ENCODE measurements at places on chromosomes 12 and 14. TPM values are rescaled to one million over a fixed set of nuclear protein-coding genes. Genes with fewer than 3 reads are reported as not detected.

Gene NPFF
- total RNA-seq: not detected

Gene MANSC4
- total RNA-seq: not detected

Gene MEG3
- total RNA-seq: not detected

Gene FGF6
- not detected for total RNA-seq

Gene PTPRQ
- not detected for total RNA-seq

Gene ANO4
- total RNA-seq: not detected

Gene RNF10
- 200 TPM for total RNA-seq

Gene PLXNC1
- total RNA-seq: 7.2 TPM

Gene RPS26
- 43.9 TPM for total RNA-seq

Gene TMEM229B
- 0.71 TPM for total RNA-seq

DNA sequence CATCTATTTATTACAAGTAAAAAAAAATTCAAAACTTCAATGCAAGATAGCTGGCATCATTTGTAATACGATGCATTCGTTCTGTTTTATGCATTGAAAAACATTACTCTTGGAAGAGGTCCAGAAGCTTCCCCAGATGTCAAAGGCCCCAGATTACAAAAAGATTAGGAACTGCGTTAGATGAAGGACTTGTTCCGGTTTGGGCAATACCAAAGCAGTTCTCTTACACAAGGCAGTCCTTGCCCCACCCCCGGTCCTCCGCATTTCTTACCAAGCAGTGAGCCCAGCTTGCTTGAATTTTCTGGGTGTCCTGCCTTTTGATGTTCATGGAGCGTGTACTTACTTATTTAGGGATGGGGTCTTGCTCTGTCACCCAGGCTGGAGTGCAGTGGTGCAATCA lies 4.8 kb upstream of the HVCN1 start:
- no peak overlapping the region for H3K27ac ChIP-seq
- no peak for DNase-seq
- H3K36me3 ChIP-seq: no peaks in the 10 kb centered on the region

DNA sequence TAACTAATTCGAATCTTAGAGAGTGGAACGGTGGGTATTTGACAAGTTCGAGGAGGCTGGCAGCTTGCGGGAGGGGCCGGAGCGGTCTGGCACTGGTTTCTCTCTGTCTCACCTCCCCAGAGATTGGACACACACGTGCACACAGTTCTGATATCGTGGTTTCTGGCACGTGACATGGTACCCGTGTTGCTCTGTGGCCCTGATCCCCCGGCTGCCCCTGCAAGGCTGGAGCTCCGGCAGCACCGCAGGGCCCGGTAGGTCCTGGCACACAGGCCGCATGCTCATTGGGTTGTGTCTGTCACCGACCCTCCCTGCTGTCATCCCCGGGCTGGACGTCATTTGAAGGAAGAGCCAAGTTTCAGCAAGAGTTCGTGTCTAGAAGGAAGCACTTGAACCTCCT lies 82.7 kb downstream of the PPP2R5C start:
- H3K27me3 ChIP-seq: no peaks in the 10 kb centered on the region
- DNase-seq: no peak
- peaks cover 50% of the 10 kb centered on the region for H3K36me3 ChIP-seq
- H3K4me3 ChIP-seq: no peak overlapping the region

DNA sequence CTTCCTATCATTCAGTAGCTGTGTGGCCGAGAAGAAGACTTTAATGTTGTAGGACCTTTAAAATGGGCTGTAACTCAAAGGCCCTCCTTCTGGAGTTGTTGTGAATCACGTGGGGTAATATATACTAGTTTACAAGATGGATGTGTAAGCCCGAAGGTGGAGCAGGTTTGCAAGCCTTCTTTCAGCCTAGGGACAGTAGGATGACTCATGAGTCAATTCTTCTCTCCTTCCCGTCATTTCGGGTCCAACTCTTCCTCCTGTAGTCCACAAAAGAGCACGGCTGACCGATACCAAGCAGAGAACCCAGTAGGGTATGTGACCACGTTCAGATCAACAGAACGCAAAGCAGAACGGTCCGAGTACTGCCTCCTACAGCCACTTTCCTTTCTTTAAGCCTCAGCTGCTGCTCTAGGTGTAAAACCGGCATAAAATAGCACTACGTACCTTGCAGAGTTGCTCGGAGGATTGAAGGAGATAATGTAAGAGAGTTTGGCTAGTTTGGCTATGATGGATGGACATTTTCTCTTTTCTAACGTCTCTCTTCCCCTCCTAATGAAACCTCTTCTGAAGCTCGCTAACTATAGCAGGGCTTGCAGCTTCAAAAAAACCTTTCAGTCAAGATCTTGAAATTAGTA lies 1.3 kb upstream of the RASSF3 start:
- H3K27me3 ChIP-seq: no peaks in the 10 kb centered on the region
- peaks cover 14% of the 10 kb centered on the region for H3K36me3 ChIP-seq
- peaks cover 25% of the 10 kb centered on the region for H3K4me1 ChIP-seq
- peak overlapping the region; percentile 86 for H3K4me3 ChIP-seq
- peak overlapping the region; percentile 87 for H3K27ac ChIP-seq

- H3K36me3 ChIP-seq: no peaks in the 10 kb centered on the region
- H3K4me3 ChIP-seq: no peak overlapping the region
- no peak for DNase-seq
These were observed 79.7 kb downstream of the FGD4 start for GRCh38 chr12:32478858-32479725.

GRCh38 chr12:111905502-111905901 lies 63.5 kb downstream of the MAPKAPK5 start:
- DNase-seq: no peak
- no peak overlapping the region for H3K4me3 ChIP-seq
- no peaks in the 10 kb centered on the region for H3K4me1 ChIP-seq
- H3K36me3 ChIP-seq: peaks cover 52% of the 10 kb centered on the region

- H3K27me3 ChIP-seq: no peaks in the 10 kb centered on the region
- no peaks in the 10 kb centered on the region for H3K36me3 ChIP-seq
- no peak for DNase-seq
- no peaks in the 10 kb centered on the region for H3K4me1 ChIP-seq
- no peak overlapping the region for H3K27ac ChIP-seq
These were observed 95.9 kb downstream of the SLC35F4 start for GRCh38 chr14:57769863-57770523.

DNA sequence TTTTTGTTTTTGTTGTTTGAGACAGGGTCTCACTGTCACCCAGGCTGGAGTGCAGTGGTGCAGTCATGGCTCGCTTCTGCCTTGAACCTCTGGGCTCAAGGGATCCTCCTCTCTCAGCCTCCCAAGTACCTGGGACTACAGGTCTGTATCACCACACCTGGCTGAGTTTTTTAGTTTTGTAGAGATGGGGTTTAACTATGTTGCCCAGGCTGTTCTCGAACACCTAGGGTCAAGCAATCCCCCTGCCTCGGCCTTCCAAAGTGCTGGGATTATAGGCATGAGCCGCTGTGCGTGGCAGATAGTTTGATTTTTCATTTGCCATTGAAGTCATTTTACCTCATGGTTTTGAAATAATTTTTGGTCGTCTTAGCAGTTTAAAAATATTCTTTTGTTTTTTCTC lies 94.3 kb upstream of the EIF5 start:
- H3K27me3 ChIP-seq: peaks cover 13% of the 10 kb centered on the region
- H3K36me3 ChIP-seq: no peaks in the 10 kb centered on the region
- no peak for DNase-seq
- no peaks in the 10 kb centered on the region for H3K4me1 ChIP-seq
- no peak overlapping the region for H3K4me3 ChIP-seq
- H3K27ac ChIP-seq: no peak overlapping the region

- DNase-seq: no peak
- H3K27me3 ChIP-seq: no peaks in the 10 kb centered on the region
- no peak overlapping the region for H3K27ac ChIP-seq
These were observed 1.2 kb downstream of the CIROP start for GRCh38 chr14:23103581-23103980.

DNA sequence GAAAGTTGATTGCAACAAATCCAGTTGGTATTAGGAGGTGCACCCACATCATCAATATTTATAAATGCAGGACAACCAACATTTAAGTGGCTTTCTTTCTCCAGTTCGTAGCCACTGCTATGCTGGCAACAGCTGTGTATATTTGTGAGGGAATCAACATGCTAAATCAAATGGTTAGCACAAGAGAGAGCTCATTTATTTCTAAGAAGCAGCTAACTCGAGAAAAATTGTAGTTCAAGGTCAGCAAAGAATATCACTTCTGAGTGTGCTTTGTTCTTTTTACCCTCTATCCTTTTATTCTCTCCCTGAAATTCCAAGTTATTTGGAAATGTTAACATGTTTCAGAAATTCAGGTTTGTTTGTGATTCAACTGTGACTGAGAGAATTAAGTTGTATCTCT lies 137.3 kb downstream of the NAV3 start:
- H3K27ac ChIP-seq: no peak overlapping the region
- no peak overlapping the region for H3K4me3 ChIP-seq
- no peaks in the 10 kb centered on the region for H3K27me3 ChIP-seq
- H3K36me3 ChIP-seq: no peaks in the 10 kb centered on the region
- no peaks in the 10 kb centered on the region for H3K4me1 ChIP-seq
- no peak for DNase-seq

- no peaks in the 10 kb centered on the region for H3K36me3 ChIP-seq
- peak overlapping the region; percentile 72 for H3K4me3 ChIP-seq
- no peak for DNase-seq
- H3K27ac ChIP-seq: no peak overlapping the region
- H3K4me1 ChIP-seq: peaks cover 2% of the 10 kb centered on the region
These were observed 400 bp downstream of the ADCY6 start for GRCh38 chr12:48788524-48788853.

DNA sequence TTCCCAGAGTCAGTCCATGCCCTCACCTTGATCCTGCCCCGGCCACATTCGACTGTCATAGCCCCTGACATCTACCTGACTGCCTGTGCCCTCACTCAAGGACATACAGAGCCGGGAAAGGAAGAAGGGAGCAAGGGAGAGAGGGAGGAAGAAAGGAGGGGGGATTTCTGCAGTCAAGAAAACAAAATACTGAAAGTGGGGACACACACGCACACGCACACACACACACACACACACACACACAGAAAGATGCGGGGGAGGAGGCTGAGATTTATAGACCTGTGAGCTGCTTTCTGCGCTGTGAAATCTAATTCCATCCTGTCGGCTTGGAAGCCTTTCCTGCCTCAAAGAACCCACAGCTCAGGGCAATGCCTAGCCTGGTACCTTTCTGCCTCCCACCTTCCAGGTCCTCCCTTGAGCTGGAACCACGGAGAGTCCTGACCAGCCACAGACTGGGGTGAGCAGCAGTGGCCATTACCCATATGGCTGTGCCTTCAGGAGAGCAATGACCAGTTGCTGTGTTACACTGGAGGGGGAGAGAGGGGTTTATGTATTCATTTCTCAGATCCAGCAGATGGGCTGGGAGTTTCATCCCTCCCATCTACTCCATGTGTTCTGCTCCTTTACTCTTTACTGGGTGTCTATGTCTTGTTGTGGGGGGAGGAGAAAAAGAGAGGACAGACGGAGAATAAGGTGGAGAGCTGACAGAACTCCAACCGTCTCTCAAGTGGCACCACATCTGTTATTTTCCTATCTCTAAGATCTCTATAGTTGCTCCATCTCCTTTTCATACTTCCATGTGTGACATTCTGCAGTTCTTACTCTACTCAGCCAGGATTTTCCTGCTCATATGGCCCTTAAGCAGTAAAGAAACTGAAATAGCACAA lies 12.9 kb downstream of the C14orf93 start:
- H3K4me1 ChIP-seq: peaks cover 12% of the 10 kb centered on the region
- H3K36me3 ChIP-seq: peaks cover 5% of the 10 kb centered on the region
- no peak overlapping the region for H3K4me3 ChIP-seq
- no peak overlapping the region for H3K27ac ChIP-seq
- no peaks in the 10 kb centered on the region for H3K27me3 ChIP-seq
- DNase-seq: no peak

- no peaks in the 10 kb centered on the region for H3K27me3 ChIP-seq
- H3K4me3 ChIP-seq: no peak overlapping the region
- peaks cover 27% of the 10 kb centered on the region for H3K4me1 ChIP-seq
- H3K36me3 ChIP-seq: peaks cover 21% of the 10 kb centered on the region
- H3K27ac ChIP-seq: no peak overlapping the region
These were observed 325 bp downstream of the C12orf60 start for GRCh38 chr12:14803830-14804160.

DNA sequence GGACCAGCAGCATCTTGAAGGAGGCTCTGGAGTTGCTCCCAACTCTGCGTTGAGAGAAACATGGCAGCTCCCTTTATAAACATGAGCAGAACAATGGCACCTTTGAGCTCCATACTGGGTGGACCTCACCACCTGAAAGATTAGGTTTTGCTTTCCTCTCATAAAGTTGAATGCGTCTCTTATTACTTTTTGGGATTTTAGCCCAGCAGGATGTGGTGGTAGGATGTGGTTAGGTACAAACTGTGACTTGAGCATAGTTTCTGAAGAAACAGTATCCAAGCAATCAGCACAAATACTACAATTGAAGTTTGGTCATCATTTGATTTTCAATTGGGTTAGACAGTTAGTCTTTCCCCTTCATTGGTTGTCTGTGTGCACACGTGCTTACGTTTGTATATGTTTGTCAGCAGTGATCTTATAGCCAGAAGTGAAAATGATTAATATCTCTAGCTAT lies at the start of gene PRR4:
PRR4 (minus strand) TSS at position 51 of the 454 bp plus-strand sequence; CDS start at position 13, 38 bp downstream.
- no peak within 1 kb of the TSS for H3K27ac ChIP-seq
- no peak within 1 kb of the TSS for H3K4me3 ChIP-seq
- no peaks in the 10 kb centered on the region for H3K27me3 ChIP-seq

DNA sequence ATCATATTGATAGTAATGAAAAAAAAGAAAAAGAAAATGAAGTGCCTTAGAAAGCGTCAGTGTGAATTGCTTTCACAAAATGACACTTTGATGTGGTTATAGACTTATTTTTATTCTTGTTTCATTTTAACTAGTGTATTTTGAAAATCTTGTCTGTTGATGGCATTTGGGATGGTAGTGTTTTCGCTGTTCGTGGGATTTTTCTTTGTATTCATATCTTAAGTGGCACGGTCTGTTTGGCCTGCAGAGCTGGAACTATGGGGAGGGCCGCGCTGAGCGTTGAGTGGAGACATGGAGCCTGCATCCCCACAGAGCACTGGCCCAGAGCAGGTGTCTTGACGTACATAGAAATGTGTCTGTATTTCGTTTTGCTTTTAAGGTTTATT lies 61.6 kb downstream of the WDR20 start:
- no peak overlapping the region for H3K4me3 ChIP-seq
- peaks cover 62% of the 10 kb centered on the region for H3K36me3 ChIP-seq
- no peak for DNase-seq
- peaks cover 33% of the 10 kb centered on the region for H3K4me1 ChIP-seq
- H3K27ac ChIP-seq: peak overlapping the region; percentile 56

DNA sequence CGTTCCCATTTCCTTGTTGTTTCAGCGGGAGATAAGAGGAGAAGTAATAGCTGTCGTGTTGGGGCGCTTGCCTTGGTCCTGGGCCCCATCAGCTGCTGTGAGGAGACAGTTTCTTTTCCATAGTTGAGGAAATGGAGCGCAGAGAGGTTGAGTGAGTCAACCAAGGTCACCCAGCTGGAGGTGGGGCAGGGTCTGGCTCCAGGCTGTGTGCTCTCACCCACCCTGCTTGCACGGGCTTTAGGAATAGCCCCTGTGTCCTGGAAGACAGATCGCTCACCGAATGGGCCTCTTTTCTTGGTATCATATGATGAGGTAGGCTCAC lies 165.7 kb upstream of the RTL1 start:
- no peak for DNase-seq
- H3K4me3 ChIP-seq: no peak overlapping the region
- no peaks in the 10 kb centered on the region for H3K36me3 ChIP-seq
- no peak overlapping the region for H3K27ac ChIP-seq
- no peaks in the 10 kb centered on the region for H3K4me1 ChIP-seq

Data from activated T-helper 2 cell treated with anti-CD3 and anti-CD28 coated beads, Interferon-gamma antibody, Interleukin-2, Interleukin-4, amounts not matched to agents 10 μg/mL and 5 μg/mL and 100 μg/mL, durations not matched to agents 14 hours and 24 hours and 36 hours (primary cell).